ENCODE measurements at places on chromosomes 11 and 22.

GRCh38 chr22:33519071-33519973 lies 401.0 kb downstream of the LARGE1 start:
- peak; percentile 32 for DNase-seq

GRCh38 chr11:92130421-92130831 lies 94.2 kb upstream of the FAT3 start:
- DNase-seq = no peak

DNA sequence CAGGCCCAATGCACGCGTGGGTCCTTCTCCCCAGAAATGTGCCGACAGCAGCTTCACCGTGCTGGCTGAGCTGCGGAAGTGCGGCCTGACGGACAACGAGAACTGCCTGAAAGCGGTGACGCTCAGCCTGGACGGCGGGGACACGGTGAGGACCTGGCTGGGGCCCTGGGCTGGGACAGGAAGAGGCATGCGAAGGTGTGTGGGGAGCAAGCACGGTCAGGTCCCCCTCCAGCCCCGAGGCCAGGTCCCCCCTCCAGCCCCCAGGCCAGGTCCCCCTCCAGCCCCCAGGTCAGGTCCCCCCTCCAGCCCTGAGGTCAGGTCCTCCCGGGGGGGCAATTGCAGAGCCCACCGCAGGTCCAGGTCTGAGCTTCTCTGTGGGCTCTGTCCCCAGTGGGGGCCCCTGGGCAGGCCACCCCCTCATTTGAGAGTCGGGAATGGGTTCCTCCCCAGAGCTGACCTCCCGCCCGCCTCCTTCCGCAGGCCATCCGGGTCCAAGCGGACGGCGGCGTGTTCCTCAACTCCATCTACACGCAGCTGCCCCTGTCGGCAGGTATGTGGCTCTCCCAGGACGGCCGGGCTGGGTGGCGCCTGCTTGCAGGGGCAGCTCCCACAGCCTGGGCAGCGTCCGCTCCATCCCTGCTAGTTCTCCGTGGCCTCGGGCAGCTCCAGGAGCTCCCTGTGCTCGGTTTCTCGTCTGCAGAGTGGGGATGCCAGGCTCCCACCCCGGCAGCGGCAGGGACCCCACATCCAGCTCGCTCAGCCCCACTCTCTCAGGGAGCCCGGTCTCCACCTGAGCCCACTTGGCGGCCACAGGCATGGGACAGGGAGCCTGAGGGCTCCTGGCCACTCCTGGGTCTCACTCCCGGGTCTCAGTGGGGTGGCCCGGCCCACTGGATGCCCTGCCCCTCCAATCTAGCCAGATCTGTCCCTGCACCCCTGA lies 7.9 kb downstream of the MUC5B start:
- DNase-seq = no peak

GRCh38 chr11:68314203-68315170 lies 2.1 kb downstream of the LRP5 start:
- no peak for DNase-seq

Measured in NT2/D1 (cell line).